Activated T-helper 2 cell treated with anti-CD3 and anti-CD28 coated beads, Interferon-gamma antibody, Interleukin-2, Interleukin-4, amounts not matched to agents 10 μg/mL and 5 μg/mL and 100 μg/mL, durations not matched to agents 14 hours and 24 hours and 36 hours (primary cell): ENCODE measurements at places on chromosomes 6 and 20. TPM values are rescaled to one million over a fixed set of nuclear protein-coding genes. Genes with fewer than 3 reads are reported as not detected.

Gene CCN5
- total RNA-seq = not detected in 2 replicates

Gene NRSN1
- total RNA-seq = not detected in 2 replicates

Gene CALHM4
- not detected in 2 replicates for total RNA-seq

Gene PLTP
- total RNA-seq = 5.5 TPM in 2 replicates

Gene COL11A2
- 0.34 and 0.37 TPM in 2 replicates for total RNA-seq

Gene PTK6
- total RNA-seq = 0.32 and 0.46 TPM in 2 replicates

Gene NUS1
- total RNA-seq = 44.2 and 44.6 TPM in 2 replicates

- no peaks in the 10 kb centered on the region for H3K4me1 ChIP-seq
- H3K36me3 ChIP-seq = no peaks in the 10 kb centered on the region
- no peak overlapping the region for H3K4me3 ChIP-seq
- DNase-seq = no peak
- peaks cover 8% of the 10 kb centered on the region for H3K27me3 ChIP-seq
Measured at GRCh38 chr6:109285366-109285765, 96.9 kb downstream of the CD164 start.

GRCh38 chr6:86147311-86147710, 504.6 kb upstream of the SYNCRIP start:
- H3K4me1 ChIP-seq = no peaks in the 10 kb centered on the region
- H3K4me3 ChIP-seq = no peak overlapping the region
- no peaks in the 10 kb centered on the region for H3K27me3 ChIP-seq
- H3K36me3 ChIP-seq = no peaks in the 10 kb centered on the region

- peaks cover 83% of the 10 kb centered on the region for H3K36me3 ChIP-seq
- H3K4me3 ChIP-seq = no peak overlapping the region
- no peak overlapping the region for H3K27ac ChIP-seq
- H3K27me3 ChIP-seq = no peaks in the 10 kb centered on the region
Measured at GRCh38 chr6:158744986-158745430, 74.2 kb downstream of the EZR start.

GRCh38 chr6:37528541-37528940, 28.8 kb upstream of the CCDC167 start:
- H3K4me3 ChIP-seq = no peak overlapping the region
- no peak for DNase-seq
- H3K4me1 ChIP-seq = no peaks in the 10 kb centered on the region

DNA sequence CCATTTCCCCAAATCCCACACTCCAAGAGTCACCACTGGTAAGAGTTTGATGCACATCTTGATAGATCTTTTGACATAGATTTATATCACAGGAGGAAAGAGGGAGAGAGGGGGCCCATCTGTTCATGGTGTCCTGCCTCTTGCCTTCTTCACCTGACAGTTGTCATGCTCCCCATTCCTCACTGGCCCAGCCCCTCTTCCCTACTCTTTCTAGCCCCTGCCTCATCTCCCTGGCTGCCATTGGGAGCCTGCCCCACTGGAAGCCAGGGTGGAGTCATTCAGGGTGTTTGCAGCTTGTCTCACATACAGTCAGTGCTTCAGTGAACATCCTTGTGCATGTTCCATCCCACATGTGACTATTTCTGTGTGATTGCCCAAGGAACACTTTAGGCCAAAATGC, 27.6 kb downstream of the SIRPA start:
- no peak overlapping the region for H3K4me3 ChIP-seq
- DNase-seq = no peak
- no peak overlapping the region for H3K27ac ChIP-seq
- no peaks in the 10 kb centered on the region for H3K36me3 ChIP-seq
- no peaks in the 10 kb centered on the region for H3K4me1 ChIP-seq
- no peaks in the 10 kb centered on the region for H3K27me3 ChIP-seq

DNA sequence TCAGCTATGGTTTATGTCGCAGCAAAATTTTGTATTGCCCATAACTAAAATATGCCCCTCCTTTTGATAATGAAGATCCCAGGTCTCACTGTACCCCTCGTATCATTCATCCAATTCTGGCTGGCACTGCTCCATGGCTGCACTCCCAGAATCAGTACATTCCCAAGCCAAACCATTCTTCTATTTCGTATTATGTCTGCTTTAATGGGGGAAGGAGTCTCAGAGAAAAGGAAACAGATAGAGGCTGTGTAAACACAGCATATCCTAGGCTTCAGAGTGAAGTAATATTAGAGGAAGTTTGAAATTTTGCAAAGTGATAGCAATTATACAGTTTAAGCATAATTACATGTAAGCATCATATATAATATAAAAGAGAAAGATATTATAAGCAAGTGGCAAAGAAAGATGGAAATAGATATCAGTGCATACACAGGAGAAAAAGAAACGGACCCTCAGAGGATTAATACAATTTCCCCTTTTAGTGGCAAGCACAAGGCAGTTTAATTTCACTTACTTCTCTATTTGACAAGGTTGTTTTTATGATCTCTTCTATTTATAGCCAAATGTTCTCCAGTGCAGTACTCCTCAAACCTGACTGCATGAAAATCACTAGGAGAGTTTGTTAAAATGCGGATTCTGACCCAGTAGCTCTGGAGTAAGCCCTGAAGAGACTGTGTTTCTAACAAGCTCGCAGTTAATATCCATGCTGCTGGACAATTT, 56.5 kb upstream of the TENT5A start:
- H3K27me3 ChIP-seq = peaks cover 25% of the 10 kb centered on the region
- no peaks in the 10 kb centered on the region for H3K36me3 ChIP-seq
- H3K4me1 ChIP-seq = peaks cover 7% of the 10 kb centered on the region
- no peak overlapping the region for H3K4me3 ChIP-seq
- DNase-seq = no peak
- H3K27ac ChIP-seq = no peak overlapping the region

DNA sequence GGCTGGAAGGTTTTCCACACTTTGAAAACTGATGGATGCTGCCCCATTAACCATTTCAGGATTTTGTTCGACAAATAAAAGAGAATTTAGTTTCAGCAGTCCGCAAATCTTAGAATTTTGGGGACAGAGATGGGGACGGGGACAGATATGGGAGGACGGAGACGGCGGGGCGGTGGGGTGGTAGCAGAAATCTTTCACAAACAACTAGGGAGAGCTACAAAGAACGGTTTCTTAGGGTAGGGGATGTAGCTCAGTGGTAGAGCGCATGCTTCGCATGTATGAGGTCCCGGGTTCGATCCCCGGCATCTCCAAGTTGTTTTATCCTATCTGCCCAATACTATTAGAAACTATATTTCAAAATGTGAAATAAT, 15.1 kb downstream of the HMGN4 start:
- H3K4me3 ChIP-seq = no peak overlapping the region
- peaks cover 24% of the 10 kb centered on the region for H3K4me1 ChIP-seq
- DNase-seq = peak; percentile 72
- H3K36me3 ChIP-seq = no peaks in the 10 kb centered on the region

- H3K4me1 ChIP-seq = peaks cover 28% of the 10 kb centered on the region
- H3K27ac ChIP-seq = no peak overlapping the region
- no peaks in the 10 kb centered on the region for H3K27me3 ChIP-seq
- DNase-seq = no peak
Measured at GRCh38 chr6:110781522-110782214, 33.6 kb downstream of the CDK19 start.

DNA sequence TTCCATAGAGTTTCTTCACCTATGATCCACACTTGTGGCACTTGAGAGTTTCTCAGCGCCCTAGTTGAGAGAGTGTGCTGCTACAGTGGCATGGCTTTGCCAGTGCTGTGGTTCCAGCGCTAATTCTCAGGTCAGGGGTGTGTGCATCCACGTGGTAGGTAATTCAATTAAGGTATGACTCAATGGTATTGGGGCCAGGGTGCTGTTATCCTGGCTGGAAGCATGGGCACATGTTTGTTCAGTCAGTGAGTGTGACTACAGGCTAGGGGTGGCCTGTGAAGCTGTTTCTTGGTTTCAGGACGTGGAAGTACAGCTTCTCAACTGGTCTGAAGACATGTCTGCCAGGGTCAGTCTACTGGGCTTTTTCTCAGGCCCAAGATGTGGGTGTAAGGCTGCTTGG, 3.0 kb upstream of the SEMG2 start:
- H3K27me3 ChIP-seq = peaks cover 19% of the 10 kb centered on the region
- no peak for DNase-seq
- no peaks in the 10 kb centered on the region for H3K36me3 ChIP-seq
- H3K4me3 ChIP-seq = no peak overlapping the region
- H3K4me1 ChIP-seq = no peaks in the 10 kb centered on the region

- H3K4me1 ChIP-seq = peaks cover 12% of the 10 kb centered on the region
- peaks cover 2% of the 10 kb centered on the region for H3K27me3 ChIP-seq
- no peak overlapping the region for H3K27ac ChIP-seq
- no peak for DNase-seq
- no peak overlapping the region for H3K4me3 ChIP-seq
Measured at GRCh38 chr6:170083236-170084051, 207.4 kb downstream of the DLL1 start.

GRCh38 chr6:43883847-43884651, 114.0 kb downstream of the VEGFA start:
- H3K4me1 ChIP-seq = no peaks in the 10 kb centered on the region
- no peaks in the 10 kb centered on the region for H3K36me3 ChIP-seq
- no peak for DNase-seq
- H3K27me3 ChIP-seq = no peaks in the 10 kb centered on the region
- H3K4me3 ChIP-seq = no peak overlapping the region

DNA sequence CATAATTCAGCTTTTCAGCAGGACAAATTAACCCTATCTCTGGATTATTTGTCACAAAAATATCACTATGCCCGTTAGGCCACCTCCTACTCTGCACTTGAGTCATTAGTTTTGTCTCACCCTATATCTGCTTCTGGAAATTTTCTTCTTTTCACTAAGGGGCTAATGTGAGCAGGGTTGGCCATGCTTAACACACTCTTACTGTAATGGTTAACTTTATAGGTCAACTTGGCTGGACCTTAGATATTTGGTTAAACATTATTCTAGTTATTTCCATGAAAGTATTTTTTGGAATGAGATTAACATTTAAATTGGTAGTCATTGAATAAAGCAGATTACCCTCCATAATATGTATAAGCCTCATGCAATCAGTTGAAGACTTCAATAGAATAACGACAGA, 394.6 kb upstream of the PTCHD4 start:
- H3K4me3 ChIP-seq = no peak overlapping the region
- DNase-seq = no peak
- H3K36me3 ChIP-seq = no peaks in the 10 kb centered on the region
- H3K4me1 ChIP-seq = no peaks in the 10 kb centered on the region

DNA sequence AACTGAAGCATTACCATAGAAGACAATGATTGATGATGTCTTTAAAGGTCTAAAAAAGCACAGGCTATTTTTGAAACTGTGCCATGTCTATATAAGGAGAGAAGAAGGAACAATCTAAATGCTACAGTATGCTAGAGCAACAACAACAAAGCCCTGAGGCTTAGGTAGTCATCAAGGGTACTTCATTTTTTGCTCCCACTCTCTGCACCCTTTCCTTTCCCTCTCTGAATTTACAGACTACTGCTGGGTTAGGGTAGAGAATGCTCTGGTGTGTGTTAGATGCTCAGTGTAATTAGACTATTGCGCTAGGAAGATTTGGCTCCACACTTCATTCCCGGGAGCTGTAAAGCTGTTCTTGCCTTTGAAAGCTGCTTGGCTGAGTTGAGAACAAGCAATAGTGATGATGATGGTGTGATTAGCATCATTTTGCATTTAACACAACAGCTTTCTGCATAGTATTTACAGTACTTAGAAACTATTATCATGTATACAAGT, 1262.5 kb upstream of the CITED2 start:
- no peak for DNase-seq
- H3K27ac ChIP-seq = no peak overlapping the region
- H3K4me3 ChIP-seq = no peak overlapping the region

DNA sequence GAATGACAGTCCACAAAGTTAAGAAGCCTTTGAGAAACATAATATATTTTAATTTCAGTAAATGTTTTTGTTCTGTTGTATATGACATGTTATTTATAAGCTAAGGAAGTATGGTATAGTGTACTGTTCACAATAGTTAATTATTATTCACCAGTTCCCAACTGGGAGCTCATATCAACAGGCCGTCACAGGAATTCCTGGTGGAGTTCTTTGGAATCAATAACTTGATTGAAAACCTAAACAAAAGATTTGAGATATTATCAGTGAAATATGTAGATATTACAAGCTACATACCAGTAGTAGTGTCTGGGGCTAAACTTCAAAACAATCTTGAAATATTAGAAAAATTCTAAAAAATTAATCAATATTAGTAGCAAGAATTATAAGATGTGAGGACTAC, 60.3 kb downstream of the NOX3 start:
- H3K27me3 ChIP-seq = no peaks in the 10 kb centered on the region
- H3K4me1 ChIP-seq = no peaks in the 10 kb centered on the region
- no peak overlapping the region for H3K4me3 ChIP-seq
- no peak overlapping the region for H3K27ac ChIP-seq
- no peak for DNase-seq

DNA sequence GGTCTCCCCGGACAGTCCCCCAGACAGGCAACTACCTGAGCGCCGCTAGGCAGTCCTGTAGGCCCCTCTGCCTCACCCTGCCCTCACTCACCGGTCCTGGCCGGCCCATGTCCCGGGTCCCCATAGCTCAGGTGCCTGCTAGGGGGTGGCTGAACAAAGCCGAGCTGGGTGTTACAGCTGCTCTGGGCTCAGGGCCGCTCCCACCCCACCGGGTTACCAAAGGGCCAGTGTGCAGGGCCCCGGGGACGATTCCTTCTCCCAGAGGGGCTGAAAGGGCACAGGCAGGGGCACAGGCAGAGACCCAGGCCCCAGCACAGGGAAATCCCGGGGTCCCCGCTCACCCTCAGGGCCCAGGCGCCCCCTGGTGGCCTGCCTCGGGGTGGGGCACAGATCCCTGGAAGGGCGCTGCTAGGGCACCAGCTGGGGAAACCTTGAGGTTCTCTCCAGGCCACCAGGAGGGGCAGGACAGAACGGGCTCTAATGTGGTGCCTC, 118.4 kb downstream of the GRM4 start:
- no peak overlapping the region for H3K4me3 ChIP-seq
- H3K4me1 ChIP-seq = no peaks in the 10 kb centered on the region
- peak; percentile 33 for DNase-seq
- no peak overlapping the region for H3K27ac ChIP-seq

DNA sequence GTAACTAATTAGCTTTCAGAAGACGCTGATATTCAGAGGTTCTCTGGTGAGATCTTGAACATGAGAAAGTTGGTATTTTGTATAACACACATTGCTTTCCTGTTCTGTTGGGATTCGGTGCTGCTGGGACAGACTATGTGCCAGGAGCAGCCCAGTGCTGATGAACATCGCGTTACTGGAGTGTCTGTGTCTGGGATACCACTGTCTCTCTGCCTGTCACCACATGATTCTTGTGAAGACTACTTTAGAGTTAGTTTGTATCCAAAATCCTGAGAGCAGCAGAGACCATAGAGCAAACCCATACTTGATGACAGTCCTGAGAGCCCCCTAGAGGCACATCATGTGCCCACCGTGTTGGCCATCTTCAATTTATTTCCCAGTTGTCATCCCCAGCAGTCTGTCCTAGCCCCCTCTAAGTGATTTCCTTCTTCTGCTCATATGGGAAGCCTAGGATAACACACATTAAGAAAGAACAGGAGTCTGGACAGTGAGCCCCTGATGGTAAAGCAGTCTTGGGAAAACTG, 41.8 kb upstream of the TINAG start:
- no peak for DNase-seq
- H3K36me3 ChIP-seq = no peaks in the 10 kb centered on the region
- H3K4me1 ChIP-seq = no peaks in the 10 kb centered on the region
- H3K27me3 ChIP-seq = no peaks in the 10 kb centered on the region
- H3K4me3 ChIP-seq = no peak overlapping the region

GRCh38 chr6:137856138-137856898, 10.7 kb upstream of the TNFAIP3 start:
- no peak overlapping the region for H3K27ac ChIP-seq
- H3K36me3 ChIP-seq = peaks cover 21% of the 10 kb centered on the region
- DNase-seq = no peak
- H3K27me3 ChIP-seq = no peaks in the 10 kb centered on the region
- no peak overlapping the region for H3K4me3 ChIP-seq
